ENCODE measurements at places on chromosomes 3 and 15.

GRCh38 chr3:127174715-127175140 lies 18.2 kb upstream of the PRR23E start:
- no peak for DNase-seq

- DNase-seq: no peak
These were observed 81.9 kb upstream of the ADPGK start for GRCh38 chr15:72865486-72865885.

GRCh38 chr3:32646761-32647160 lies 38.2 kb upstream of the CNOT10 start:
- DNase-seq: no peak

DNA sequence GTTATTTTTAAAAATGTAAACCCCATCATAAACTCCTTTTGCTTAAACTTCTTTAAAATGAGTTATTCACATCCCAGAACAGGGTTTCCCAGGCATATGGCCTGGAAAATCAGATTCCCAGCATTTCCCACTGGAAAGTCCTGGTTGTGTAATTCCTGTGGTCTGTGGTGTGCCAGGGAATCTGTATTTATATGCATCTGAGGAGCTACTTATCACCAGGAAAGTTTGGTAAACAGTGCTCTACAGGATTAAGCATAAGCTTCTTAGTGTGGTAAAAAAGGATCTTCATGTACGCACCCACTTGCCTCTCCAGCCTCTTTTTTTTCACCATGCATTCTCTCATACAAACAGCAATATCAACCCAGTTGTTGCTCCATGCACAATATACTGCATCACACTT lies 28.2 kb downstream of the MEIS2 start:
- DNase-seq: no peak

DNA sequence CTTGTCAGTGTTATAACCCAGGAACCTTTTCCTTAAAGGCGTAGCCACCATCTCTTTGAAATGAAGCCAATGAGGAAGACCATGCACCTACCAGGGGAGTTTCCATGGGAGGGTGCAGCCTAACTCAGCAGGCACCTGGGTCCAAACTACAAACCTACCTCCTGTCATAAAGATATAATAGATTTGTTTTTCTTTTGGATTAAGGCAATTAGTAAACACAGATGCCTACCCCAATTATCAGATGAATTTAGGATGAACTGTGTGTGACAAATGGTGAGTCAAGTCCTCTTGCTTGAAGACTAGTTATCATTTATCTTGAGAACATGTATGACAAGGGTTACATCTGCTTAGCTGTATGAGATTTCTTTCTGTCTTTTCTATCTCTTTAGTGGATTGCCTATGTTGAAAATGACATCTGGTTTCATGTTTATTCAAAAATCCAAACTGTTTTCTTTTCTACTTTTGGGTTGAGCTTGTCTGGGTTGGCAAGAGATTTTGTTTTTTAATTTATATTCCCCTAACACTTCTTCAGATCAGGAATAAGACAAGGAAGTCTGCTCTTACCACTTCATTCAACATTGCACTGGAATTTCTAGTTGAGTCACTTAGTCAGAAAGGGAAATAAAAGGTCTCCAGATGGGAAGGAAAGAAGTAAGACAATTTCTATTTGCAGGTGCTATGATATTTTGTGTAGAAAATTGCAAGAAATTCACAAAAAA lies 149.9 kb downstream of the NEK10 start:
- no peak for DNase-seq

GRCh38 chr3:43255662-43256061 lies 30.7 kb upstream of the SNRK start:
- DNase-seq: no peak

- no peak for DNase-seq
These were observed 9.9 kb downstream of the ITPR1 start for GRCh38 chr3:4503050-4503449.

GRCh38 chr3:59429198-59429597 lies 379.4 kb upstream of the CFAP20DC start:
- DNase-seq: no peak

DNA sequence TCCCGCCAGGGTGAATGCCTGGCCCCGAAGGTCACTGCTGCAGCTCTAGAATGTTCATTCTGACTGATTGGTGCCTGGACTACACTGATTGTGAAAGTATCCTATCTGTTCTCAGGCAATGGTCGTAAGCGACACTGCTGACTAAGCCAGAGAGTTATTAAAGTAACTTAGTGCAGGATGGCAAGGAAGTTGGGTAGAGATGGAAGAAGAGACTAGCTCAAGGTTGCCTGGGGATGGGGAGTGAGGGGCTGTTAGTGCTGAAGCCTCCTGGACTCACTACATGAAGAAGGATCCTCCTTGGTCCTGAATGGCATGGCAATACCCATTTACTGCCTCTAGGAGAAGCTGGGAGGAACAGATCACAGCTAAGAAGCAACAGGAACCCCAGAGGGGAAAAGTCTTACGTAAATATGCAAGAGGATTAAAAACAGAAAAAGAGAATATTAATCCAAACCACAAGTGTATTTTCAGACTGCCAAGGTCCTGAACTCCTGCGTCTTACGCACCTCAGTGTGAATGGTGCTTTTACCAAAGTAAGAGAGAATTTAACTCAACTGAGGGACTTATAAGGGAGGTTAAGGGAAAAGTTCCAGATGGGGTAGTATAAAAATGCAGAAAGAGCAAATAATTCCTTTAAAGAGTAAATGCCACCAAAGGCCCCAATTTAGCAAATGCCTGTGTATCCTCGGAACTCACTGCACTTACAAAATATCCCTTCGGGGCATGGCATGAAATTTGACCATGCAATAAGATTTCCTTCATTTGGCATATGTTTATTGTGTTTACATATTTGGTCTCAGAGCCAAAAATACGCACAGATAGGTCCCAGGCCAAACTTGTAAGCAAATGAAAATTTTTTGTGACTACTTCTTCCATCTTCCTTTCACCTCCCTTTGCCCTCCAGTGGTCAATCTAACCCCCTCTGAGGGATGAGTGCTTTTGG lies 64.0 kb upstream of the DGKG start:
- no peak for DNase-seq

GRCh38 chr3:56958879-56959278 lies 101.6 kb upstream of the SPATA12 start:
- DNase-seq: no peak

DNA sequence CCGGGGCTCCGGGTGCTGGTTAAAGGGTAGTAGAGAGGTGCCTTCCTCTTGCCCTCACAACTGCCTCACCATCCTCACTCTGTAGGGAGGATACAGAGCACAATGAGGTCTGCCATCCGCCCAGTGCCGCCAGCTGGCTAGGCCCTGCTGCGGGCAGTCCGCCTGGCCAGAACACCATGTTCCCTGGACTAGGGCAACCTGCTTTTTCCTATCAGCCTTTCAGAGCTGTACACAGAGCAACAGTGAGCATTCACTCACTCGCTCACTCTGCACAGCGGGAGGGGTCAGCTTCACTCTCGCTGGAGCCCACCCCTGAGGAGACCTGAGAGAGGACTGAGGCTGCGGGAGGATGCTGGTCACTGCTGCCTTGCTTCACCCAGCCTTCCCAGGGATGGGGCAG lies 218.7 kb upstream of the CHRNA7 start:
- DNase-seq: no peak

DNA sequence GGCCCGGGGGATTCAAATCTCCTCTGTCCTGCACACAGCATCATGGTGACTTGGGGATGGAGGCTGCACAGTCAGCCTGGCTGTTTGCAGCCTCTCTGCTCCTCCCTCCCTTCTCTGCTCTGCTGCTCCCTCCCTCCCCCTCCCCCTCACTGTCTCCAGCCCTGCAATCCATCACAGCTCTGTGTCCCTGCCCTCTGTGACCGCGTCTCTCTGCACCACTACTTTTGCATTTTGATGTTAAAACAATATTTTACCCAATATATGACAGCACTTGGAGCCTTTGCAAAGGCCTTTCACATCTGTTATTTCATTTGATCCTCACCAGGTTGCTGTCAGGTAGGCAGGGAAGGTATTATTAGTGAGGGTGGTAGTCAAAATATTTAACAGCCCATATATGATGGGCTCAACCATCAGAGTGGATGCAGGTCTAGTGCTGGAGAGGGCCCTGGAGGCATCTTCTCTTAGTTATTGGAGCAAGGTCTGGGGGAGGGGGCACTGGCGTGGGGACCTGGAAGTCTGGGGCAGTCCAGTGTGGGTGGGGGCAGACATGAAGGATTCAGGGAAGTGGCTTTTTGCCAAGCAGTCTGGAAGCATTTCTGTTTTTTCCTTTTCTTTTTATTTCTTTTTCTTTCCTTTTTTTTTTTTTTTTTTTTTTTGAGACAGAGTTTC lies 16.3 kb upstream of the VPS8 start:
- no peak for DNase-seq

DNA sequence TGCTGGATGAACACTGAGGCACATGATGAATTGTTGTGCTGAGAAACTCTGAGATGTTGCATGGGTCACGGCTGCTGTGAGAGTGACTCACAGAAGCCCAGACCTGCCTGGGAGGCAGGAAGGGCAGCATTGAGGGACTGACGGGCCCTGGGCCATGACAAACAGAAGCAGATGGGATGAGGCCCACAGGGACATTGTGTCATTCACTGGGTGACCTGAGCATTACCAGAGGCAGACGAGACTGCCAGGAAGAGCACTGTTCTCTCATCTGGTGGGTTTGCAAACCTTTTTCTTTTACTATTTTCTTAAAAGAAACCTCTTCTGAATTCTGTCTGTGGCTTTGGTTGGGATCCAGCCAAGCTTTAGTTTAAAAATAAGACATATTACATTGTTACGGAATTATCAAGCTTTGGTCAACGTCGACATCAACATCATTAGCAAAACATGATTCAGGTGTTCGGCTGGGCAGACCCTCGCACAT lies 67.8 kb downstream of the BDH1 start:
- DNase-seq: no peak

DNA sequence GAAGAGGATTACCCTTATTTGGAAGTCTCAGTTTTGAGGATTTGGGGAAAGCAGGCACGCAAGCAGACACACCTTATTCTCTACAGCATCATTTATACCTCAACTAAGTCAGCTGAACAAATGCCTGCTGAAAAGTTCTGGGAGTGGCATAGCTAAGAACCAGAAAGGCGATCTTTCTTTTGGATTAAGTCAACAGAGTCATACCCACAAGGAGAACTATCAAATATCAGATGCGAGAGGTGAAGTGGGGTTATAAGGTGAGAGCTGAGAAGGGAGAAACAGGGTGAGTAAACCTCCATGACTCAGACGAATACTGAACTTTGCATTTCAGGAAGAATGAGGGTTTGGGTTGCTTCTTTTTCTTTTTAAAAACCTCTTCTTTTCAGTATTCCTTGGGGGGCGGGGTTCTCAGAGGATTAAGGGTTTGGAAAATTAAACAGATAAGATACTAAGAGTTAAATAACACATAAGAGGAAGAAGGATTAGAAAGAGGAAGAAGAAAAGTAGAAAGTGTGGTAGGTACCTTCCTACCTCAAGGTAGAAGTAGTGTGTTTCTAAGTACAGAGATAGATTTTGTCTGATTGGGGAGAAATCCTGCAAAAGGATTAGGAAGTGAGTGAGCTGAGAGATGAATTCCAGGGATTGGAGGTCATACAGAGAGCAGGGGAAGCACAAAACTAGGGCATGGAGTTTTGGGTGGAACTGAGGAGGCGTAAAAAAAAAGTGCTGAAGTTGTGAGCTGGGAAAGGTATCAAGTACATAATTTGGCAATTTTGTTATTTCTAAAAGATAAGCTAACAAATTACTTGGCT lies 41.3 kb upstream of the ICE2 start:
- DNase-seq: no peak

DNA sequence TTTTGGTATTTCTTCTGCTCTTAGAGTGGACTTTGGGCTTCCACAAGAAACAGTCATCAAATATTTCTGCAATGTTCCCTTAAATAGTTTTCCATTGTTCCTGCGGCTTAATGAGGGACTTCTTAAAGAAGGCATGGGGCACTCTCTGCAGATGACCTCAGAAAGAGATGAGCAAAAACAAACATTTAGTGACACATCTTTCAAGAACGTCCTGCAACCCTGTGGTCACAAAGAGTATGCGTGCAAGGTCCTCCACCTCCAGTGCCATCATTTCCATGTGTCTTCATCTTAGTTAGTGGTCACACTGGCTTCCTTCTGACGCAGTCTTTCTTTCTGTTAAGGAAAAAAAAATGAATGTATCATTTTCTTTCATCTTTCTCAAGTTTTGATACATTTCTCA lies 56.2 kb downstream of the GREM1 start:
- DNase-seq: no peak

GRCh38 chr15:31352911-31353811 lies 26.5 kb downstream of the KLF13 start:
- no peak for DNase-seq

GRCh38 chr3:57206423-57206822 lies 6.6 kb upstream of the HESX1 start:
- DNase-seq: no peak

- DNase-seq: no peak
These were observed 33.4 kb upstream of the RAD18 start for GRCh38 chr3:8996681-8997121.
